ENCODE measurements at places on chromosomes 2 and 18. TPM values are rescaled to one million over a fixed set of nuclear protein-coding genes. Genes with fewer than 3 reads are reported as not detected.
A peak's percentile ranks its signal among the peaks of the same experiment; 100 is the strongest.

GRCh38 chr2:72743481-72743880 lies 82.4 kb downstream of the EXOC6B start:
- DNase-seq: no peak

DNA sequence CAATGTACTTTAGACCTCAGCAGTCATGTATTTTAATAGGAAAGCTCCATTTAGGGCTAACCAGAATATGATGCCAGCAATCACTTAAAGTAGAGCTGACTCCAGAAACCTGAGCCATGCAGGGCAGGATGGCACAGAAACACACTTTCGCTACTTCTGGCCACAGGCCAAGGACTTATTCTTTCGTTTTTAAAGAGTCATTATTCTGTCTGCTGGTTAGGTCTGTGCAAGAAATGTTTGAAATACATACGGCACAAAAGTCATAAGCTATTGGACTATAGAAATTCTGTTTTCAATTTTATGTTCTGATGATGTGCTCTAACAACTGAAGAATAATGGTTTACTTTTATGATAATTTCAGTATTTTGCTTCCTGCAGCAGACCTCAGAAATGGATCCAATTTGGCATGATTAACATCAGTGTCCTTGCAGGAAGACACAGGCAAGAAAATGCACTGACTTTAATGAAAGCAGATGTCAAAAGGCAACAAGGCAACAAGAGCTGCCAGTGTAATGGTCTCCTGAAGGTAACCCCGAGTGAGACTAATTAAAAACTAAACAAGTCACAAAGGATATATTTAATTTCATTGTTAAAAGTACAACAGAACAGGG lies 114.4 kb upstream of the CHRNA1 start:
- DNase-seq: no peak

Gene BBS5
- 6.0 TPM for total RNA-seq

DNA sequence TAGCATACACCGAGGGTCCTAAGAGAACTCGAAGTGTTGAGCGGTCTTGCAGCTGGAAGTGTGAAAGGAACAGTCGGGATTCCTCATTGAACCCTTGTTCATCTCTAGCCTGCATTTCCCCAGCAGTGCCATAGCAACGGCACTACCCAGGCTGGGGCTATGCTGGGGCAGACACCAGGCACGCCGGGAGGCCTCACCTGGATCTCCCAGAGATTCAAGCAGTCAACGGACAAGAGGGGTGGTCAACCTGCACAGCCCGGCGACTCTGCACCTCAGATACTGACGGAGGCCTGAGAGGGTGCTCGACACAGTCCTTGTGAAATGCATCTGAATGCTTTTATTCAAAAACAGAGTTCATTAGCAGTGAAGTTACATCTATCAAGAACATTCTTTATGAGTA lies 604.2 kb downstream of the GALR1 start:
- DNase-seq: no peak

Gene COL4A4
- total RNA-seq: 36.1 TPM

GRCh38 chr2:239893236-239893515 lies 132.0 kb downstream of the NDUFA10 start:
- no peak for DNase-seq

DNA sequence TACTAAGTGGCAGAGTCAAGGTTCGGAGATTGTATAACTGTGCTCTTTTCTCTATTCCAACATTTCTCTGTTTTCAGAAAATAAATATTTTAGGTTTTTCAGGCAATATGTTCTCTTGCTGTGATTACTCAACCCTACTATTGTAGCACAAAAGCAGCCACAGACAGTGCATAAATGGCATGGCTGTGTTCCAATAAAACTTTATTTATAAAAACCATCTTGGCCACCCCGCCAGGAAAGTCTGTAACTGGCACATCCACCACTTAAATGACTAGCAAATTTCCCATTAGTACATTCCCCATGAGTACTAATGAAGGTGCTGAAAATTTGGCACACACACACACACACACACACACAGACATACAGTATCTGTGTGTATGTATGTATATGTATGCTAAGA lies 30.8 kb upstream of the PARD3B start:
- DNase-seq: no peak

Gene TMEM247
- total RNA-seq: not detected

- DNase-seq: no peak
Measured at GRCh38 chr18:78240101-78240500, 739.5 kb upstream of the SALL3 start.

- peak; percentile 86 for DNase-seq
Measured at GRCh38 chr2:38720613-38721241, 30.4 kb downstream of the SRSF7 start.

DNA sequence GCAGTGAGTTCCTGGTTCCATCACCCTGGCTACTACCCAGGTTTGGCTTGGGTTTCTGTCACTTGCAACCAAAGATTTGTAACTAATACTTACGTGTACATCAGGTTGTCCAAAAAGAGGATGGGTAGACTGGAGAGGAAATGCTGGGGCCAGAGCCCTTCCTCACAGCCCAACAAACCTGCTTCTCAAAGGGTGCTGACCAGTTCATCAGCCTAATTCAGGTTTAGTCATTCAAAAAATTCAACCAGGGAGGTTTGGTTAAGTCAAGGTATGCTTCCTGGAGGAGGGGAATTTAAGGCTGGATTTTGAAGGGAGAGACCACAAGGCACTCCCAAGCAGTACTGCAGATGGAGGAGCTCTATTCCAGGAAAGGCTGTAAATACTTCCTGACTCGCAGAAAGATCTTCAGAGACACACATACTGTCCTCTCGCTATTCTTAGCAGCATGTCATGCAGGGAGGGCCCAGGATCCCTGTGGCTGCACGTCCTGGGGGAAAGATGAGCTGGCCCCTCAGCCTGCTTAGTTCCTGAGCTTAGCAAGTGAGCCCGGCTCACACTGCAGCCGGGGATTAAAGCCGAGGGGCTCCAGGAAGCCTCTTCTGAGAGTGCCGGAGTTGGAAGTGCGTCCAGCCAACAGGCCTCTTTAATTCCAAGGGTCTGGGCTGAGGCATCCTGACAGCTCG lies 40.0 kb upstream of the BIN1 start:
- DNase-seq: no peak

DNA sequence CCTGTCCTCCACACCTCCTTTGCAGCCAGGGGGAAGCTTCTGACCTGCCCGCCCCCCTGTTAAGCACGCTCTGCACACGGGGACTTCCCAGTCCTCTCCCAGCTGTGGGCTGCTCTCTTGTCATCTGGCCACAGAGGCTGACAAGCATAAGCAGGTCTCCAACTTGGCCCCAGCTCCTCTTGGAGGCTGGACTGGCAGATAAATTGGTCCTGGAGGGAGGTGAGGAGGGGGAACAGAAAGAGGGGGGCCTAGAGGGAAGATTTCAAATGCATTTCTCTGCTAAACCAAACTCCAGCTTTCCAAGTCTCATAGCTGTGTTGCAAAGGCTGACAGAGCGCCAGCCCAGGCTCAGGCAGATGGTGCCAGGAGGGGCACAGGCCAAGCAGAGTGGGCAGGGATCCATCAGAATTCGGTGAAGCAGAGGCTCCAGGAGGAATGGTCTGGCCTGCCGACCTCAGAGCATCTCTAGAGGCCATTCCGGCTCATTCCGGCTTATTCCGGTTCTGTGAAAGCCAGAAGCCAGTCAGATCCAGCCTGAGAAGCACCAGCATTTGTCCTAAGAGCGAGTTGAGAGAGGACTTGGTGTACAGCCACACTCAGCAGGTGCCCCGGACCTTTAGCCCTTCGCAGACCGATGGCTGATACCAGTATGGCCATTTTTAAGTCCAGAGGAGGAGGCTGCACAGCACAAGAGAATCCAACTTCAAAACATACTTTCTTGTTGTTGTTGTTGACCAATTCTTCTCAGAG lies 508.9 kb upstream of the MYT1L start:
- no peak for DNase-seq

DNA sequence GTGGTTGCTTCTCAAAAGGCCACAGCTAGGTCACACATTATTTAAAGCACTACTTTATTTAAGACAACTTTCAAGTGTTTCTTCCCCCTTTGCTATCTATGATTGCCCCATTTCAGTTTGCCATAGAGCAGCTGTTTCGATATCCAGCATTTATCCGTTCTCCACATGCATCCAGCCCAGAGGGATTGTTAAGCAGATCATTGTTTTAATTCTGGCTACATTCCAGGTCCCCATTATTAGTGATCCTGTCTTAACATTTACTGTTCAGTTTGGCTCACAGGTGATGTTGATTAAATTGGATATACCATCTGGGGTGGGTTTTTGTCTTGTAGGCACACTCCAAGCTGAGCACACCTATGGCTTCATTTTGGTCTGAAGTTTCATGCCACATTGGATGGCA lies 638.7 kb downstream of the ZEB2 start:
- DNase-seq: no peak

DNA sequence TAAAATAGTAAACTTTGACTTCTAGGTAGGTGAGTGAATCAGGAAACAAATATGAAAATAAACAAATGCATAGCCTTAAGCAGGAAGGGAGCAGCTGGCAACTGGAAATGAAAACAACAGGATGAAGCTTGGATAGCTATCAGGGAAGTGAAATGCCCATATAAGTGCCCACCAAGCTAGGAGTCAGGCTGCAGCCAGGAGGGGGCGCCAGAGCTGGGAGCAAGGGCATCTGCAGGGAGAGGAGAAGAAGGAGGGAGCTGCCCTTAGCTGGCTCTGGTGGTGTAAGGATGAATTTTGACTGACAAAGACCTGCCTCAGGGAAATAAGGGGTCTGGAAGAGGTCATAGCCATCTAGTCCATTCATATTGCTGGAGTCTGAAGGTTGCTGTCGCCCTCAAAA lies 298.3 kb downstream of the TDRD15 start:
- DNase-seq: peak; percentile 83

GRCh38 chr2:120948662-120949011 lies 213.0 kb downstream of the GLI2 start:
- DNase-seq: no peak

- no peak for DNase-seq
Measured at GRCh38 chr18:58041633-58042032, 2.4 kb upstream of the NEDD4L start.

Gene SOX11
- 0.84 TPM for total RNA-seq

DNA sequence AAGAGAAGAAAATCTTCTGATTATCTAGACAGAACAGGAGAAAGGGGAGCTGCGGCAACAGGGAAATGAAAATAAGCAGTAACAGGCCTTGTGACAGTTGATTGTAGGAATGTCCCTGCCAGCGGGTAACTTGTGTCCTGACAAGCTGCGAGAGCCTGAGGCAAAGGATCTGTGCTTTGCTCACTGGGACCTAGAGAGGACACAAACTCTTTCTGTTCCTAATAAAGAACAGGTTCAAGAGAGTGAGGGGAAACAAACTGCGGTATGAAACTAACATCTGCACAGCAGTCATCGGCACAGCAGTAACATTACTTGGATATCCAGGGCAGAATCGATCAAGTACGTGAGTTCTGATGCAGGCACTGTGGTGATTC lies 103.7 kb upstream of the THOC1 start:
- no peak for DNase-seq

- peak; percentile 69 for DNase-seq
Measured at GRCh38 chr2:100580367-100581276, 17.8 kb downstream of the PDCL3 start.

- no peak for DNase-seq
Measured at GRCh38 chr2:144518748-144519596, 947 bp downstream of the ZEB2 start.

DNA sequence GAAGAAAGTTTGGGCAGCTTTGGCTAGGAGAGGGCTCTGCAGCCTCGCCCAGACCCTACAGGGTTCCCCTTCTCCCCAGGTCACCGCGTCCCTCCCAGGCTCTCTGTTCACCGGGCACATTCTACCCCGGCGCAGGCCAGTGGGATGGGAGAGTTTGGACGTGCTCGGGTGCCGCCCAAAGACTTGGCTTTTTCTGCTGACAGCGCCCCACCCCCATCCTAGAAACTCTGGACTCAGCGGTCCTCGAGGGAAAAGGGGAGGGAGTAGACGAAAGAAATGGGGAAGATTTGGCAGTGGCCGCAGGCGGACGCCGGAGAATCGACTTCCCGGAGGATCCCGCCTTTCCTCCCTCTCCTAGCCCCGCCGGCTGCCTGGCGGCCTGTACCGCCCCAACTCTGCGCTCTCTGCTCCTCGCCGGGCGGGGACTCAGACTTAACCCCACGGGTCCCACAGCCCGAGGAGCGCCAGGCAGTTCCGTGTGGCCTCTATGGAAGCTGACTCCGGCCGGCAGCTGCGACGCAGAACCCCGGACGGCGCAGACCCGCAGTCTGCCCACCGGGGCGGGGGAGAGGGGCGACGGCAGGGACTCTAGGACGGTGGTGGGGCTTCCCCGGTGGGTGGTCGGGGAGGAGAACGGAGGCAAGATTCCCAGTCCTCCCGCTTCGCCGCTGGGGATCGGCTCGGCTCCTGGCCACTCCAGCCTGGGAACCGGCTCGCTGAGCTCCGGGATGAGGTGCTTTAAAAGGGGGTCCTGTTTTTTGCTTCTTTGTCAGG lies 863 bp upstream of the SIX2 start:
- DNase-seq: peak; percentile 80

Gene IL1F10
- total RNA-seq: not detected

GRCh38 chr2:145691659-145692058 lies 1171.7 kb upstream of the ZEB2 start:
- no peak for DNase-seq

DNA sequence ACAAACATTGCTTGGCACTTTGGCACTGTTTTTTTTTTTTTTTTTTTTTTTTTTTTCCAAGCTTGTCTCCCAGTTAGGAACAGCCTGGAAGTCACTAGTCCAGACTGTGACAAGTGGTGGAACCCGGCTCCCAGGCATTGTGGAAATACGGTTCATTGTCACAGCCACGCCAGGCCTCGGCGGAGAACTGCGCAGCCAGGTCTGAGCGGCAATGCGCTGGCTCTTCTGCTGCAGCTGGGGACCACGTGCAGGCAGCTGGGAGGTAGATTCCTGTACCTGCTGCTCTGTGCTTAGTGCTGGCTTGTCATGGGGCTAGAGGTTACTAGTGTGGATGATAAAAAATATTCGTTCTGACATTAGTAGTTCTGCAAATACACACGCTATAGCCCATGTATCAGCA lies 5.0 kb downstream of the NTSR2 start:
- DNase-seq: no peak

- no peak for DNase-seq
Measured at GRCh38 chr2:44053052-44053451, 57.3 kb upstream of the LRPPRC start.

DNA sequence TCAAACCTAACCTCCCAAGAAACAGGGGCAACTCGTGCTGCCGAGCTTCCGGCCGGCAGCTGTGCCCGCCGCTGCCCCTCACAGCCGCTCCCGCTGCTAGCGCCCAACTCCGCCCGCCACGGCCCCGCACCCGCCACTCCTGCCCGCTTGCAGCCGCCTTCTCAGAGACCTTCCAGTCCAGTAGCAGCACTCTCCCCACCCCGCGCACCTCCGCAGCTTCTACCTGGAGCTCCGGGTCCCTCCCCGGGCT lies 722 bp upstream of the C2orf15 start:
- no peak for DNase-seq

GRCh38 chr2:42401773-42402172 lies 40.8 kb upstream of the COX7A2L start:
- no peak for DNase-seq

- DNase-seq: no peak
Measured at GRCh38 chr2:38497670-38498037, 105.1 kb downstream of the HNRNPLL start.

Gene ARHGAP25
- total RNA-seq: 31.8 TPM

Gene TXNDC2
- total RNA-seq: 0.55 TPM

- DNase-seq: no peak
Measured at GRCh38 chr2:56376699-56377665, 193.2 kb downstream of the CCDC85A start.

Gene UBXN4
- 80.0 TPM for total RNA-seq

GRCh38 chr2:65016789-65017188 lies 27.6 kb downstream of the SLC1A4 start:
- DNase-seq: no peak

Data from upper lobe of right lung (tissue), 1 donor.